ENCODE measurements at places on chromosomes 2 and 18. TPM values are rescaled to one million over a fixed set of nuclear protein-coding genes. Genes with fewer than 3 reads are reported as not detected.

DNA sequence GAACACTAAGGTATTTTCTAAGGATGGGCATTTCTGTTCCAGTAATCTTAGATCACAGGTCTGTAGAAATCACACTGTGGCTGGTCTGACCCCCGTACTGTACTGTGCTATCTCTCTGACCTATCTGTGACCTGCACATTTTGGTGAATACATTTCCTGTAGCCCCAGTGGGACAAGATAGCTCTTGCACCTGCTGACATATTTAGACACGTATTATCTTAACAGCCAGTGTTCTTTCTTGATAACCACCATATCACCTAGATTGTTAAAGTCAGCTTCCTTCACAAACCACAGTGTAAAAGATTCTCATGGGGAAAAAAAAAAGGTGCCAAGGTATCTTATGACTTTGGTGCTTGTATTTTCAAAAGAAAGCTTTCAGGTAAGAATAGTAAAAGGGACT is 39.8 kb upstream of the TMEM247 start:
- H3K4me3 ChIP-seq, result no peak overlapping the region
- H3K27ac ChIP-seq, result no peak overlapping the region
- no peaks in the 10 kb centered on the region for H3K36me3 ChIP-seq
- no peaks in the 10 kb centered on the region for H3K4me1 ChIP-seq
- H3K27me3 ChIP-seq, result peaks cover 17% of the 10 kb centered on the region

- no peaks in the 10 kb centered on the region for H3K27me3 ChIP-seq
- no peak overlapping the region for H3K27ac ChIP-seq
- H3K36me3 ChIP-seq, result no peaks in the 10 kb centered on the region
- H3K4me3 ChIP-seq, result no peak overlapping the region
- DNase-seq, result no peak
Measured at GRCh38 chr2:189366349-189366748, 74.9 kb upstream of the WDR75 start.

Gene ABCG8
- total RNA-seq, result not detected

- no peak overlapping the region for H3K27ac ChIP-seq
- no peaks in the 10 kb centered on the region for H3K36me3 ChIP-seq
- peaks cover 19% of the 10 kb centered on the region for H3K27me3 ChIP-seq
Measured at GRCh38 chr18:27378431-27379095, 193.5 kb upstream of the CHST9 start.

Gene RNF152
- 3.6 TPM for total RNA-seq

Gene TDRD15
- not detected for total RNA-seq

DNA sequence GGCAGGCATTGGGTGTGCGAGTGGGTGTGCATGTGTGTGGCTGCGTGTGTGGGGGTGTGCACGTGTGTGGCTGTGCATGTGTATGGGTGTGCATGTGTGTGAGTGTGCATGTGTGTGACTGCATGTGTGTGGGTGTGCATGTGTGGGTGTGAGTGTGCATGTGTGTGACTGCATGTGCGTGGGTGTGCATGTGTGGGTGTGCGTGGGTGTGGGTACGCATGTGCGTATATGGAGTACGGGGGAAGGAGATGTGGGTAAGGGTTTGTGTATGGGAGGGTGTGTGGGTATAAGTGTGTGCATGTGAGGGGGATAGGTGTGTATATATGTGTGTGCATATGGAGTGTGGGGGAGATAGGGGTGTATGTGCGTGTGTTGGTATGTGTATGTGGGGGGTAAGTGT is 136.4 kb downstream of the FAM210A start:
- H3K36me3 ChIP-seq, result no peaks in the 10 kb centered on the region
- H3K27me3 ChIP-seq, result no peaks in the 10 kb centered on the region
- no peak overlapping the region for H3K4me3 ChIP-seq

- H3K27me3 ChIP-seq, result no peaks in the 10 kb centered on the region
- no peak overlapping the region for H3K4me3 ChIP-seq
Measured at GRCh38 chr2:170847716-170848115, 31.0 kb downstream of the GAD1 start.

Measured in A673 (cell line).